ENCODE measurements at places on chromosomes 16 and 17.

- DNase-seq, result no peak
Observed at GRCh38 chr17:77498791-77499698, 358.3 kb downstream of the SEC14L1 start.

GRCh38 chr16:49839017-49839825, 16.7 kb downstream of the ZNF423 start:
- no peak for DNase-seq

- DNase-seq, result no peak
Observed at GRCh38 chr17:65041518-65041917, 15.0 kb downstream of the GNA13 start.

DNA sequence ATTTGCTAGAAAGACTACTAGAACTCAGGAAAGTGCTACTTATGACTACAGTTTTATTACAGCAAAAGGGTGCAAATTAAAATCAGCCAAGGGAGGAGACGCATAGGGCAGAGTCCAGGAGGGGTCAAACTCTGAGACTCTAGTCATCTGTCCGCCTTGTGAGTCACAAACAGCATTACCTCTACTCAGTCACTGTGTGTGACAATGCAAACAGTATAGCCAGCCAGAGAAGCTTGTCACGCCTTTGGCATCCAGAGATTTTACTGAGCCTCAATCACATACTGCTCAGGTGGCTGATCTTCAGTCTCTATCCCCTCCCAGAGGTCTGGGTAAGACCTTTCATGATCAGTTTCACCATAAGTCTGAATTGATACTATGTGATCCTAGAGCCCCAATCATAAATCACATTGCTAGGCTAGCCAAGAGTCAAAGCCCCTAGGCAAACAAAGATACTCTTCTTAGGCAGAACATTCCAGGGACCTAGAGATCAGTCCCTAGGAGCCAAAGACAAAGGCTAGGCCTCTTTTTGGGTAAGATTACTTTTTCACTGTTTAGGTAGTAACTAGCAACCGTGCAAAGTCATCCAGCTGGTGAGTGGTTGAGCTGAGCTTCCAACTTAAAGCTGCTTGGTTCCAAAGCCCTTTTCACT, 48.8 kb upstream of the CLEC19A start:
- DNase-seq, result no peak

DNA sequence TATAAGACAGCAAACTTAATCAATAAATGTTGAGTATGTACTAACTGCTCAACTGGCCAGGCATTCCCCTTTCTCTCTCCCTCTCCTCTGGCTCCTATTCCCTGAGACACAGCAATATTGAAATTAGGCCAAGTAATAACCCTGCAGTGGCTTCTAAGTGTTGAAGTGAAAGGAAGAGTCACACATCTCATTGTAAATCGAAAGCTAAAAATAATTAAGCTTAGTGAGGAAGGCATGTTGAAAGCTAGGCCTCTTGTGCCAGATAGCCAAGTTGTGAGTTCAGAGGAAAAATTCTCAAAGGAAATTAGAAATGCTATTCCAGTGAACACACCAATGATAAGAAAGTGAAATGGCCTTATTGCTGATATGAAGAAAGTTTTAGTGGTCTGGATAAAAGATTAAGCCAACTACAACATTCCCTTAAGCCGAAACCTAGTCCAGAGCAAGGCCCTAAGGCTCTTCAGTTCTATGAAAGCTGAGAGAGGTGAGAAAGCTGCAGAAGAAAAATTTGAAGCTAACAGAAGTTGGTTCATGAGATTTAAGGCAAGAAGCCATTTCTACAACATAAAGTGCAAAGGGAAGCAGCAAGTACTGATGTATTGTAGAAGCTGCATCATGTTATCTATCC, 35.4 kb upstream of the ABCC11 start:
- DNase-seq, result no peak

DNA sequence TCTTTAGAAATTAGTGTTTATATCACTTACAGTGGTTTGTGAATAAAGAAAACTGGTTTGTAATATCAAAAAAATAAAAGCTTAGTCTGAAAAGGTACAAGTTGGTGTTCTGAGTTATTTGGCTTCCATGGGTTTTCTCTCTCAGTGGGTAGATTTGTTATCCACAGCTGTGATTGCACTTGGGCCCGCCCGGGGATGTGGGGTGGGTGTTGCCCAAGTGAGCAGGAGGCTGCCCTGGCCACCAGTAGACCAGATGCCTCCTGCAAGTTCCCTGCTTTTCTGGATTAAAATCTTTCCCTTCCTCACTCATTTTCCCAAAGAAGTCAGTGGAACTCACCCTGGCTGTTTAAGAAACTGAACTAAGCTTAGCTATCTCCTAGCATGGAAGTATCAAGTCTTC, 380.6 kb downstream of the RBFOX1 start:
- DNase-seq, result no peak

DNA sequence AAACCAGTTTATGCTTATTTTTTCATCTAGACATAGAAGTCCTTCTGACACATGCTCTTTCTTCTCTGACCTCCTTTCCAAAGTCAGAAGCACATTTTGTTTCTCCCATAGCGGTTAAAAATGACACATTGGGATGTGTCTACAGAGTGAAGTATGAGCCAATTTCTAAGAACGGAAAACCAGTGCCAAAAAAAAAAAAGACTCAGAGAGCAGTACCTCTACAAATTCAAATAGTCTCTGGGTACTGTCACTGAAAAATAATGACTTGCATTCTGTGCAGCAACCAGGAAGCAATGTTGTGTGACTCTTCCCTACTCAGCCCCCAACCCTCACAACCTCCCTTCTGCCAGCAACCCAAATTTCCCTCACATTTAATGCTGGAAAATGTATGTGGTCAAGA, 145.5 kb upstream of the PMFBP1 start:
- DNase-seq, result no peak

GRCh38 chr17:9121186-9121820, 100.0 kb downstream of the NTN1 start:
- no peak for DNase-seq

GRCh38 chr16:60748366-60748765, 1287.9 kb downstream of the CDH8 start:
- DNase-seq, result no peak

All from substantia nigra (tissue), 51 donors.